ENCODE measurements at places on chromosomes 12 and 14.

- DNase-seq: no peak
Observed at GRCh38 chr14:105212541-105213300, 31.6 kb upstream of the NUDT14 start.

DNA sequence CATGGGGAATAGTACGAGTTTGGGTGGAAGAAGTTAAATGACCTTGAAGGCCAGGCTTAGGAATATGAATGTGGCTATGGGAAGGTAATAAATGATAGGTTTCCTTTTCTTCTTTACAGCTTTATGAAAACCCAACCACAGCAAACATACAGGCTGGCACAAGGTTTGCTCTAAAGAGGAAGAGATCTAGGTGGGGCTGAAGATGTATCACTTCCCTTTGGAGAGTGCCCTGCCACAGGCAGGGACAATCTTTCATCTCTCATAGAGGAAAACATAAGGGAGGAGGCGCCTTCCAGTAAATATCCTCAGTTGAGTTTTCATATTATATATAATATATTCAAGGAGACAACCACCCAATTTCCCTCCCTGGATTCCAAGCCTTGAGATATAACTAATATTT, 72.9 kb upstream of the FRMD6 start:
- DNase-seq: no peak

DNA sequence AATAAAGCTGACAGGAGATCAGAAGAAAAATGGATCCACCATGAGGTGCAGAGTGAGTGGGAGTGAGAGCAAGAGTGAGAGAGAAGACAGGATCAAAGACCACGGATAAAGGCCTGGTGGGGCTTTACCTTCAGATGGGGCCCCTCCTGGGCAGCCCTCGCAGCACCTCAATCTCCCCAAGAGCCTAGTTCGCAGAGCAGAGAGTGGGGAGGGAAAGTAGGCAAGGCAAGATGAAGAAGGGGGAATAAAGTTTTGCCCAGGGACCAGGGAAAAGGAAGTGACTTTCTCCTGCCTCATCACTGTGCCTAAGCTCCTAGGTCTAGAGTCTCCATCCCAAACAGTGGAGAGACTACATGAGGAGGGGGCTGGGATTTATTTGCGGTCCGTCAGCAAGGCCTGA, 10.3 kb downstream of the OR10P1 start:
- no peak for DNase-seq

DNA sequence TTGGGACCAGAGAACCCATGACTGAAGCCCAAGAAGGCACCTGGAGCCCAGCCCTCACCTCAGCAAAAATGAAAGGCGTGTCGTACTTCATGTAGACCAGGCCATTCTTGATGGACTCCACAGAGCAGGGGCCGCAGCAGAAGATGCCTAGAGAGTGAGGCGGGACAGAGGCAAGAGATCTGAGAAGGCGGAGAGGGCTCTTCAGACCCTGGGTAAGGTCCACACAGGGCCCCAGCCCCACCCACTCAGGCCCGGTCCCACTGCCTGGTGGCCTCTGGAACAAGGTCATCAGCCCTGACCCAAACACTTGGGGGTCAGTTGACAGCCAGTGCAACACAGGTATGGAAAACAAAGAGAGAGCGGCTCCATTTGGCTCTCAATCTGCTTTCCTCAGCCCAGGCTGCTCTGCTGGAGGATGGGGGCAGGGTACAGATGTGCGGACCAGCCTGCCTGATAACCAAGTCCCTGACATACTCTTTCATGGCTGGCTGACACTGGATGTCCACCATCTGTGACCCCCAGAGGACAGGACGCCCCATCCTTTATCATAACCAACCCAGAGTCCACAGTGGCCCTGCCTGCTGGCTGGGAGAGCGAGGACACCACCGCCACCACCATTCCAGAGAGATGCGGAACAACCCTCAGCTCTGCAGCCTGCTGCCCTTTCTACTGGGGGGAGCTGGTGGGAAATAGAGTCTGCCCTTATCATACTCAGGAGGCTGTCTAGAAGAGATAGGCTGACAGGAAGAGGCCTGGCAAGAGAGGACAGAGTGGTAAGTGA, 6.9 kb downstream of the TGM1 start:
- no peak for DNase-seq

GRCh38 chr14:104290756-104291122, 152.4 kb downstream of the KIF26A start:
- DNase-seq: no peak

DNA sequence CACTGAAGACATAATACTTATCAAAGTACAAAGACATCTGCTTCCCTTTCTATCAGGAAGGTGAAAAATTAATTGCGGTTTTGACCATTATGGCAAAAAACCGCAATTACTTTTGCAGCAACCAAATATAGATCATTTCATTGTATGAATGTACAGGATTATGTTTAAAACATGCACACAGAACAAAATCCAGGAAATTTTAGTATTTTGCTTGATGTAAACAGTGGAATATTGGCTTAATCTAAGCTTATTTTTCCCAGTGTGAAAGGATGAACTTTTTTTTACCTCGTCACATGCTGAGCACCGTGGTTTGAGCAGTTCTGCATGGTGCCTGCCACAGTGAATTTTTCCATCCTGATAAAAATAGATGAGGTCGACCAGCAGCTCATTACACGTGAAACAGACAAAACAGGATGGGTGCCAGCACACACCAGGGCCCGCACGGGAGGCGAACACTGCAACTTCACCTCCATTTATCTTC, 121.2 kb downstream of the PRICKLE1 start:
- no peak for DNase-seq

- no peak for DNase-seq
Observed at GRCh38 chr12:132437943-132438700, 51.8 kb upstream of the FBRSL1 start.

- DNase-seq: no peak
Observed at GRCh38 chr12:93223440-93224426, 154.0 kb upstream of the NUDT4 start.

DNA sequence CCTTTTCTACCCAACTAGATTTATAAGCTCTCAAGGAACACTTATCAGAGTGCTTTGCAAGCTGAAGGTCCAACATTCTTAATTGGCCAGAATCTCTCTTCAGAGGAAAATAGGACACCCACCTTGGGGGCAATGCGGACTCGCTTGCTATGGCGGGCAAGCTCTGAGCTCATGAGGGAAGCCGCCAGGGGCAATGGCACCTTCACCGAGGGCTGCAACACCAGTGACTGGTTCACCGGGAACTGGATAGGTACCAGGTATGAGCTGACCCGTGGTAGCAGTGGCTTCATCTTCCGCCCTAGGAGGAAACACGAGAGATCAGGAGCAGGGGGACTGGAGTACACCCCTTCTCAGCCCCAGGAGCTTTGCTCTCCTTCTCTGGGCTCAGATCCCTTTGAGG, 7.4 kb upstream of the TEX52 start:
- DNase-seq: no peak

GRCh38 chr14:93002851-93003298, 79.9 kb downstream of the CHGA start:
- no peak for DNase-seq

- DNase-seq: no peak
Observed at GRCh38 chr14:64915797-64916196, 1.5 kb downstream of the CHURC1 start.

- DNase-seq: no peak
Observed at GRCh38 chr12:110744151-110744571, 1.5 kb upstream of the PPP1CC start.

Measured in RCC 7860 (cell line).